ENCODE measurements at places on chromosomes 13 and 19.

GRCh38 chr19:1837222-1837565, 11.1 kb downstream of the REXO1 start:
- DNase-seq, result no peak

GRCh38 chr19:2410023-2410422, 17.4 kb downstream of the TIMM13 start:
- DNase-seq, result no peak

GRCh38 chr13:33479105-33479504, 193.6 kb upstream of the STARD13 start:
- DNase-seq, result no peak

DNA sequence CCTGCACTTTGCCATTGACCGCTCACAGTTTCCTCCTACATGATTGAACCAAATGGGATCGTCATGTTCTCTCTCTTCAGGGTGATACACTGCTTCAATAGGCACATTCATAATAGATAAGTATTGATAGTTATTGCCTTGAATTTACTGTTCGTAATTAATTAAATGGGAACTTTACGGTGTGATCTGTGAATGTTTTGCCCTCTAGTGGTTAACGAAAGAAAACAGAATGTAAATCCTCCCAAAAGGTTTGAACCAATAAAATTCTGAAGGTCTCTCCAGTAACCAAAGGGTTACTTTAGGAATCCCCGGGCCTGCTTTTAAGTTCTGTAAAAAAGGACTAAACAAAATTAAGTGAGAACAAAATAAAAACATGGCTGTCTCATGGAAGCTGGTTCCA, 389.3 kb downstream of the DACH1 start:
- DNase-seq, result no peak

- DNase-seq, result no peak
Measured at GRCh38 chr19:29634423-29635130, 28.5 kb downstream of the POP4 start.

DNA sequence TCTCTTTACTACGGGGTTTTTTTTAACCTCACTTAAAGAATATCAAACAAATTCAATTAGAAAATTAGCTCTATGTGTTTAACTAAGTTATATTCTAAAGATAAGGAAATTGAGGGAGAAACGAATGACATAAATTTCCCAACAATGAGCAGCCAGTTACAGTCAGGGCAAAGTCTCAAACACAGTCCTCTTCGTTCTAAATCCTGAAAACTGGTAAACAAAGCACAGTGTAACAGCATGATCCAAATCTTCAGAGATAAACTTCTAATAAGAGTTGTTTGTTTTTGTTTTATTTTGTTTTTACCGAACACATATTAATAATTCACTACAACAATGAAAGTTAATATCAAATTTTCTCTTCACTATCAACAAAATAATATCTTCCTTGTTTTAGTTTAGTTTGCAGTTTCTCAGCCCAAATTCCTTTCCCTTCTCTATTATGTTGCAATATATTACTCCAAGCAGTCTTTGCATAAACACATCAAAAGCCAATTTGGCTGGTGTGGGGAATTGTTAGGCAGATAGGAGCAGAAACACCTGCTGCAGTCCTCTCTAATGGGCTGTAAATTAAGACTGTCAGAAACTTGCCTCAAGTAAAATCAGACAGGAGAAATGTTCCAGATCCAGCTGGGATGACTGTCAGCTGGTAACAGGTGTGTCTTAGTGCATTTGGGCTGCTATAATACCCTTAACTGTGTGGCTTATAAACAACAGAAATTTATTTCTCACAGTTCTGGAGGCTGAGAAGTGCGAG, 106.5 kb upstream of the SGCG start:
- DNase-seq, result no peak

DNA sequence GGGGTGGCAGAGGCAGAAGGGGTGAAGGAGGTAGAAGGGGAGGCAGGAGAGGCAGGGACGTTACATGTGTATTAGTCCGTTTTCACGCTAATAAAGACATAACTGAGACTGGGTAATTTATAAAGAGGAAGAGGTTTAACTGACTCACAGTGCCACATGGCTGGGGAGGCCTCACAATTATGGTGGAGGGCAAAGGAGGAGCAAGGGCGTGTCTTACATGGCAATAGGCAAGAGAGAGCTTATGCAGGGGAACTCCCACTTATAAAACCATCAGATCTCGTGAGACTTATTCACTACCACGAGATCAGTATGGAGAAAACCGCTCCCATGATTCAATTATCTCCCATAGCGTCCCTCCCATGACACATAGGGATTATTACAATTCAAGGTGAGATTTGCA, 19.0 kb upstream of the ACOD1 start:
- DNase-seq, result no peak

- DNase-seq, result no peak
Measured at GRCh38 chr13:92379371-92379770, 847.2 kb upstream of the GPC6 start.

GRCh38 chr19:14091081-14091812, 696 bp upstream of the SAMD1 start:
- DNase-seq, result peak; percentile 71

DNA sequence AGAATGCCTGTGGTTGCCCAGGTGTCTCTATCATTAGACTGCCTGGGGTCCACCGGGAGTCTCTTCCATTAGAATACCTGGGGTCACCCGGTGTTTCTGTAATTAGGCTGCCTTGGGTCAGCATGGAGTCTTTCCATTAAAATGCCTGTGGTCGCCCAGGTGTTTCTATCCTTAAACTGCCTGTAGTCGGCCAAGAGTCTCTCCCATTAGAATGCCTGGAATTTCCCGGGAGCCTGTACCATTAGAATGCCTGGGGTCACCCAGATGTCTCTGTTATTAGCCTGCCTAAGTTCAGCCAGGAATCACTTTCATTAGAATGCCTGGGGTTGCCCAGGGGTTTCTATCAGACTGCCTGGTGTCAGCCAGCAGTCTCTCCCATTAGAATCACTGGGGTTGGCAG, 1492.8 kb downstream of the UQCRFS1 start:
- DNase-seq, result no peak

- no peak for DNase-seq
Measured at GRCh38 chr13:52852444-52852843, 4.0 kb upstream of the PCDH8 start.

- DNase-seq, result no peak
Measured at GRCh38 chr13:61316647-61317046, 99.0 kb downstream of the PCDH20 start.

GRCh38 chr19:56356944-56357343, 36.4 kb downstream of the ZNF582 start:
- DNase-seq, result no peak

GRCh38 chr13:97526556-97526955, 92.6 kb downstream of the RAP2A start:
- DNase-seq, result no peak

DNA sequence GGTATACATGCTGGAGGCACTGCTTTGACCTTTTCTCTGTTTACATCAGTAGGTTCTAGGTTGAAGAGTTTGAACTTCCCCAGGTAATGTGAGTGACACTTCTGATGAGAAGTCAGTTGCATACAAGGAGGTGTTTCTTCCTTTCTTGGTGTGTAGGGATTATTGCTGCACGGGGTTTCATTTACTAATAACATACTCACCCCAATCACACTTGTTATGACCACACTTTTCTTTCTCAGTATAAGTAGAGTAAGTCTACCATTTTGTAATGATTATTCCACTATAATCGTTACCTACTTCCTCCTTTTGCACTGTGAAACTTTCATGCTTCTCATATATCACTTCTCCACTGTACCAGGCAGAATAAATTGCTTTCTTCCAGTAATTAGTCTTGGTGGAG, 138.0 kb downstream of the TNFSF13B start:
- DNase-seq, result no peak

- no peak for DNase-seq
Measured at GRCh38 chr19:13215572-13216380, 65.6 kb downstream of the IER2 start.

DNA sequence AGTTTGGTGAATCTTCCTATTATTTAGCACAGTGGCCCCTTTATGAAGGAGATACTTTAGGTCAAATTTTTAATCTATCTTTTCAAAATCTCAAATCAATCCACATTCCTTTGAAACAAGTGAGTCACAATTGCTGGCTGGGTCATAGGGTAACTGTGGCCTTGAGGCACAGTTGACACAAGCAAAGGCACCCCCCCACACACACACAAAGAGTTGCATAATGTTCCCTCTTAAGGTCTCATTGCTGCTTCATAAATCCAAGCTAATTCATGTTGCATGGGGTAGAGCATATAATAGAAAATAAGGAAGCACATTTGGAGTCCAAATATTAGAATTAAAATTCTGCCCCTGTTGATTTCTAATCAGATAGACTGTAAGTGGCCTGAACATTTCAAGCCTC, 171.5 kb downstream of the DLEU7 start:
- no peak for DNase-seq

DNA sequence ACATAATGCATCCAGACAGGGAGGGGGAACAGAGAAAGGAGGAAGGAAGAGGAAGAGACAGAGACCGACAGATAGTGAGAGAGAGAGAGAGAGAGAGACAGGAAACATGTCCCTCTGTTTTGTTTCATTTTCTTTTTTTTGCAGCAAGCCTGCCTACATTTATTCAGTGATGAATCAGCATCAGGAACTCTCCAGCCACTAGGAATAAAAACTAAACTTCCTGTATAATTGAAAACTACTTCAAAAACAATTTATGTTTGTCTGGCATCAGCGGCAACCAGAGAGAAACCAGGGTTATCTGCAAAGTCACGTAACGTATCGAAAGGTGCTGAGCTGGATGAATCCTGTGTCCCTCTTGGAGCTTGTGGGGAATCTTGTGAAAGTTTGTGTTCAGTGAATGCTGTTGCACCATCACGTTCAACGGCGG, 148.6 kb upstream of the SOX21 start:
- no peak for DNase-seq

DNA sequence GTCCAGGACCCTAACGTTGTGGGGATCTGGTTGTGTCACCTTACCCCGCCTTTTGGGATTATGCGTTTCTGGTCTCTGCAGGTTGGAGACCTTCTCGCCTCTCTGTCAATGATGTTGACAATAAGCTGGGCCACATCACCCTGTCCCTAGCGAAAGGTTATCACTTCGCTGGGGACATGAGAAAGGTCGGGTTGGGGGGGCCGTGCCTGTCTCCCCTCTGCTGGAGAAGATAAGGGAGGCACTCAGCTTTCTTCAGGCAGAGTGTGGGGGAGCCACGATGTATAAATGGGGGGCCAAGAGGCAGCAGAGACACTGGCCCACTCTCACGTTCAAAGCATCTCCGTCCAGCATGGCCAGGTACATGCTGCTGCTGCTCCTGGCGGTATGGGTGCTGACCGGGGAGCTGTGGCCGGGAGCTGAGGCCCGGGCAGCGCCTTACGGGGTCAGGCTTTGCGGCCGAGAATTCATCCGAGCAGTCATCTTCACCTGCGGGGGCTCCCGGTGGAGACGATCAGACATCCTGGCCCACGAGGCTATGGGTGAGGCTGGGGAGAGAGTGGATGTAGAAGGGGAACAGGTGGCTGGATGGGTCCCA, at the start of gene RLN3:
Gene RLN3, plus strand, starts transcription at position 293 of the 595 bp plus-strand sequence. Its CDS starts 57 bp downstream, at position 350.
- DNase-seq, result no peak

DNA sequence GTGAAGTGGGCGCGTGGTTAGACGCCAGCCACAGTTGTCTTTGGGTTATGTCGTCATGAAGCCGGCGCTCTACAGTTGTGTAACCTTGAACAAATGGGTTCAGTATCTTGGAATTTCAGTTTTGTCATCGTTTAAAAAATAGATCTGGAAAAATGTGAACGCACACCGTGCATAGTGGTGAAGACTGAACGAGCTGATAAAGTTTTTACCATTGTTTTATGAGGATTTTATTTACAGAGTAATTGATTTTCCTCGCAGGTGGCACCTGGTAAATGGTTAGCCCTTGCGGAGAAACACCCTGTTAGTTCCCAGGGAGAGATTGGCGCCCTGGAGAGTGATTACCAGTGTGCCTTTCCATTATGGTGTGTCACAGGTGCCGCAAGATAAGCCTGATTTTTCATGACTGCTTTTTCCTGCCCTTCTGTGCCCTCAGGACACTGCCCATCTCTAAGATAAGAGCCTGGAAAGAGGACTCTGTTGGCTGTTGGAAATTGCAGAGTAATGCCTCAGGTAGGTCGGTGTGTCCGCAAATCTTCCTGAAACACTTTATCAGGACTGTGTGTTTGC, 577 bp downstream of the ZNF181 start:
- DNase-seq, result no peak

DNA sequence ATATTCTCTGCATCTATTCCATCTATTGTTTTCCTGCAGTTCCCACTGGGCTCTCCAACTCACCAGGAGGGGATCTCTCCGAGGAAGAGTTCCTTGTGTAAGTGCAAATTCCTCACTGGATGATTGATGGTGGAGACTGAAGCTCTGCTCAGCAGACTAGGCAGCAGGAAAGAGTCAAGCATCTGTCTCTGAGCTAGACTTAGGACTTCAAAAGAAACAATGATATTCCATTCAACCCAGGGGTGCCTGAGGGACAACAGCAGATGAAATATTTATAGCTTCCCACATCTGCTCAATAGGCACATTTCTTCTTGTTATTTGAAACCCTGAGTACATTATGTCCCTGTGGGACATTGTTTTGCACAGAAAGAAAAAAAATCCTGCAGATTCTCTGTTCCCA, at the start of the genes OR7A5 and OR7C1:
Gene OR7A5, minus strand, starts transcription at position 175 of the 400 bp plus-strand sequence. CDS start 6,944 bp downstream, outside the sequence.
Gene OR7C1, minus strand, starts transcription at position 175 of the 400 bp plus-strand sequence. CDS start 35,049 bp downstream, outside the sequence.
- no peak for DNase-seq

- no peak for DNase-seq
Measured at GRCh38 chr19:2050349-2050990, 574 bp downstream of the MKNK2 start.

DNA sequence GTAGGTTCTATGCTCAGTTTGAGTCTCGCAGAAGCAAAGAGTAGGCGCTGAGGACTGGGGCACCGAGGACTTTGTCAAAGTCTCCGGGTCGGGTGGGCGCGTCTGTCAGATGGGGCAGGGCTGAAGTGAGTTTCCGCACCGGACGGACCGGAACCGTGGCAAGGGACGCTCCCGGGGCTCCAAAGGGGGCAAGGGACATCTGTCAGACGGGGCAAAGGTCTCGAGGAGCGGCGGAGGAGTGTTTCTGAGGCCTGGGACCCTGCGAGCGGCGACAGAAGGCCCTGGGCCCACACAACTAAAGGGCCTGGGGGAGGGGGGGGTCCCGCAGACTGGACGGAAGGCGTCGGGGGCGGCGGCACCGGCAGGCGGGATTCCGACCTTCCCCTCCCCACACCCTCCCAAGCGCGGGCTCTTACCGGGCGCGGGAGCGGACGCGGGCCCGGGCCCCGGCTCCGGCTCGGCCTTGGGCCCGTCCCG, 13.3 kb upstream of the AKAP8L start:
- no peak for DNase-seq

DNA sequence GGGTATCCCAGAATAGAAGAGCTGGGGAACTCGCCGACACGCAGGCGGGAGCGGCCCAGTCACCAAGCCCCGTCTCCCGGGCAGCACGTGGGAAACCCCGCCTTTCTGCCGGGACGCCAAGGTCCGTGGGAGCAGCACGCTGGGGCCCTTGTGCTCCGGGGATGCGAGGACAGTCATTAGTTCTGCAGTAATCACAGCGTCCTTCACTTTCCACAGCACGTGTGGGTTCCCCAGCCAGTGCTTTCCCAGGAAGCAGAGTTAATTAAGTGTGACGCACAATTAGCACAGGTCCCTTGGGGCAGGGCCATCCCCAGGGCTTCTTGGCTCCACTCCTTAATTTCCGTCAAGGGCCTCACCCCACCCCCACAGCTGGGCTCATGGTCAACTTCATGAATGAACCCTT, 64.3 kb upstream of the C13orf46 start:
- no peak for DNase-seq

All from muscle of arm (tissue), 14 donors.